ENCODE measurements at places on chromosomes 3 and 15. TPM values are rescaled to one million over a fixed set of nuclear protein-coding genes. Genes with fewer than 3 reads are reported as not detected.
A peak's percentile ranks its signal among the peaks of the same experiment; 100 is the strongest.

Gene SLC28A1
- total RNA-seq = not detected

Gene ATP2B2
- total RNA-seq = not detected

Gene NLGN1
- not detected for total RNA-seq

GRCh38 chr15:81940467-81941451, 105.1 kb downstream of the MEX3B start:
- no peak overlapping the region for H3K4me3 ChIP-seq
- H3K4me1 ChIP-seq = no peaks in the 10 kb centered on the region
- no peak for DNase-seq

DNA sequence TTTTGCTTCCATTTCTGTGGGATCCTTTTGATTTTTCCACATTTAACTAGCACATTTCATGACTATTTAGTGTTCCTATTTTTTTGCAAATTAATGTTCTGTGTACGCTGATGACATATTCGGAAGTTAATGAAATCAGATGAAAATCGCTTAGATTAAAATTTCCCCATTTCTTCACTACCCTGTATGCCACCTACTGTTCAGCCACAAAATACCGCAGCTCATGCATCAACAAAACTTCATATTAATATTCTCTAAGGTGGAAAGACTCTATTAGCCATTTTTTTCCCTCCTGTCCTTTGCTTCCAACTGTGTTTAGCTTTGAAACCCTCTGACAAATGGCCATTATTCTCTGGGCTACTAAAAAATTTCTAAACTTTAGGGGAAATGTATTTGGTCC, 300.6 kb downstream of the MECOM start:
- no peaks in the 10 kb centered on the region for H3K27me3 ChIP-seq
- no peak for DNase-seq
- H3K36me3 ChIP-seq = no peaks in the 10 kb centered on the region
- H3K4me1 ChIP-seq = no peaks in the 10 kb centered on the region
- H3K27ac ChIP-seq = no peak overlapping the region

- H3K27me3 ChIP-seq = no peaks in the 10 kb centered on the region
- H3K4me3 ChIP-seq = no peak overlapping the region
- no peak overlapping the region for H3K27ac ChIP-seq
- H3K4me1 ChIP-seq = no peaks in the 10 kb centered on the region
Observed at GRCh38 chr15:70632491-70633102, 130.8 kb downstream of the UACA start.

GRCh38 chr15:73745073-73745472, 8.1 kb downstream of the INSYN1 start:
- H3K36me3 ChIP-seq = no peaks in the 10 kb centered on the region
- no peak overlapping the region for H3K27ac ChIP-seq
- no peaks in the 10 kb centered on the region for H3K27me3 ChIP-seq

- no peaks in the 10 kb centered on the region for H3K27me3 ChIP-seq
- no peak for DNase-seq
- no peaks in the 10 kb centered on the region for H3K4me1 ChIP-seq
- no peaks in the 10 kb centered on the region for H3K36me3 ChIP-seq
- H3K27ac ChIP-seq = no peak overlapping the region
Observed at GRCh38 chr3:63124090-63124489, 154.0 kb upstream of the SYNPR start.

DNA sequence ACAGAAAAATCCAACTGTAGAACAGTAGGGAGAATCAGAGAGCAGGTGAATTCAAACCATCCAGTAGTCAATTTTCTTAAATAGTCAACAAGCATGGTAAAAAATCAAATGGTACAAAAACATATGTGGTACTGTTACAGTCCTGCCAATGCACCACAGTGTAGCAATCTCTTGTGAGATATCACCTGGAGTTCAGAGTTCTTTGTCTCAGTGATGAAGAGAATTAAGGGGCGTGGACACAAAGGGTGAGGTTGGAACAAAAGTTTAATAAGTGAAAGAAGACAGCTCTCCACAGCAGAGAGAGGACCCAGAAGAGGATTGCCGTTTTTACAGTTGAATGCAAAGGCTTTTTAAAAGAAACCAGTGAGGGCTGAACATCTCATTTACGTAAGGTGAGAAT, 113.2 kb downstream of the NEO1 start:
- no peaks in the 10 kb centered on the region for H3K27me3 ChIP-seq
- H3K4me3 ChIP-seq = no peak overlapping the region
- no peak for DNase-seq

DNA sequence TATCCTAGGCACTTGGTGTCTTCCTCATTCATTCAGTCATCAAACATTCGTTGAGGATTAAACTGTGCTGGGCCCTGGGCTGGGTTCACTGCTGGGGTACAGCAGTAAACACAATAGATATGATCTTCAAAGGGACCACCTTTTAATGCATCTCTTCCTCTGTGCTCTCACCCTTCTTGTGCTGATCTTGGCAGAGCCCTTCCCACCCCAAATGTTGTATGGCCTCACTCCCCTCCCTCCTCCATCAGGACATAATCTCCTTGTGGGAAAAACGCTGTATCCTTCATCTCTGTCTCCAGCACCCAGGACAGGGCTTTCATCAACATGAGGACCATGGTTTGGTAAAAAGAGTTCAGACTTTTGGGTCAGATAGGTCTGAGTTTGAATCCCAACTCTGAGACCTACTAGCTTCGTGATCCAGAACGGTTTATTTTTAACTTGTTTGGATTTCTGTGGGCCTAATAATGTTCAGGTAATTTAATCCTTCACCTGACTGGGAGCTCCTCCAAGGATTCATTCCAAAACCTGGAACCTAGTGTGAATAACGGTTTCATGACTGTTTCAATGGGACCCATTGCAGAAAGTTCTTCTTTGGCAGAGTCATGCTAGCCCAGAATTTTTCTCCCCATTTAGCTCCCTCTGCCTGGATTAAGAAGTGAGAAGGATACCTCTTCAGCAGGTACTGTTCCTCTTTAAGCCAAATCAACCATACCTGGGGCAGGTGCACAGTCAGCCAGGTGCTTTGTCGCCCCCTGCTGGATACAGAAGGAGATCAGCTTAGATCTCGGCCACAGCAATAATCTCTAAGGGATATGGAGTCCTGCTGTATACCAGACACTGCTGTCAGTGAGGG, 5.2 kb upstream of the WNT7A start:
- H3K4me3 ChIP-seq = no peak overlapping the region
- H3K36me3 ChIP-seq = no peaks in the 10 kb centered on the region
- peaks cover 24% of the 10 kb centered on the region for H3K27me3 ChIP-seq
- H3K4me1 ChIP-seq = peaks cover 11% of the 10 kb centered on the region

- no peaks in the 10 kb centered on the region for H3K36me3 ChIP-seq
- peak; percentile 68 for DNase-seq
- peaks cover 24% of the 10 kb centered on the region for H3K4me1 ChIP-seq
- H3K27me3 ChIP-seq = no peaks in the 10 kb centered on the region
- H3K4me3 ChIP-seq = peak within 1 kb of the TSS; percentile 69
- peak within 1 kb of the TSS; percentile 31 for H3K27ac ChIP-seq
Observed at GRCh38 chr15:51750792-51751696, at the start of gene TMOD2. TSS of gene TMOD2 (plus strand) at chr15:51751597. CDS start at chr15:51766442, 14,845 bp downstream.

- no peaks in the 10 kb centered on the region for H3K36me3 ChIP-seq
- H3K4me1 ChIP-seq = peaks cover 1% of the 10 kb centered on the region
- H3K27me3 ChIP-seq = peaks cover 4% of the 10 kb centered on the region
- H3K4me3 ChIP-seq = no peak overlapping the region
Observed at GRCh38 chr3:9715764-9716437, 12.3 kb downstream of the CPNE9 start.

- H3K27me3 ChIP-seq = no peaks in the 10 kb centered on the region
- H3K4me3 ChIP-seq = no peak overlapping the region
- DNase-seq = no peak
Observed at GRCh38 chr3:133457025-133457424, 57.2 kb downstream of the BFSP2 start.

DNA sequence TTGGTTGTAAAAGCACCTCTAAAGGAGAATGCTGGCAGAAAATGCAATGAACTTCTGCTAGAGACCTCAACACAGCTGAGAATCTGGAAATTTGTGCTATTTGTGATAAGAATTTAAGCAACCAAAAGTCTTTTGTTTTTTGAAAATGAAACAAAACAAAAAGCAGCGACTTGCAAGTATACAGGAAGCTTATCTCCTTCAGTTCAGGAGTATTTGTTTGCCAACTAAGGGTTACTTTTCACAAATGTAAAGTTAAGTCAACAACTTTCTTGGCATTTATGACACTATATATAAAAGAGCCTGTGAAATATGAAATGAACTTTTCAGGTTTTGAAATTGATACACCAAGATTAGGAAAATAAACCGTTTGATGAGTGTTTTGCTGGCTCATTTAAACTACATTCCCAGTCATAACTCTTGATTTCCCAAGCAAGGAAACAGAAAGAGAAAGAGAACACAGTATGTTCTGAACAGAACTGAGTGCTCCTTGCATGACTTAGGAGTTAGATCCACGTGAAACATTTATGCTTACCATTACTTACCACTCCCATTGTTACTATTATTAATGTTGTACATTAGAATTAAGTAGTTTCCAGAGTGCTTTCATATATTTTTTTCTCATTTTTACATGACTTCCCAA, 92.3 kb upstream of the COL8A1 start:
- no peak overlapping the region for H3K4me3 ChIP-seq
- H3K27me3 ChIP-seq = no peaks in the 10 kb centered on the region
- H3K36me3 ChIP-seq = no peaks in the 10 kb centered on the region
- no peaks in the 10 kb centered on the region for H3K4me1 ChIP-seq

GRCh38 chr3:156489462-156489911, 65.4 kb downstream of the SSR3 start:
- no peak overlapping the region for H3K27ac ChIP-seq
- DNase-seq = no peak
- H3K4me1 ChIP-seq = peaks cover 7% of the 10 kb centered on the region
- no peaks in the 10 kb centered on the region for H3K36me3 ChIP-seq
- no peak overlapping the region for H3K4me3 ChIP-seq

- no peak for DNase-seq
- H3K36me3 ChIP-seq = no peaks in the 10 kb centered on the region
- no peak overlapping the region for H3K27ac ChIP-seq
- H3K4me1 ChIP-seq = no peaks in the 10 kb centered on the region
Observed at GRCh38 chr3:181017690-181018089, 28.2 kb upstream of the DNAJC19 start.

DNA sequence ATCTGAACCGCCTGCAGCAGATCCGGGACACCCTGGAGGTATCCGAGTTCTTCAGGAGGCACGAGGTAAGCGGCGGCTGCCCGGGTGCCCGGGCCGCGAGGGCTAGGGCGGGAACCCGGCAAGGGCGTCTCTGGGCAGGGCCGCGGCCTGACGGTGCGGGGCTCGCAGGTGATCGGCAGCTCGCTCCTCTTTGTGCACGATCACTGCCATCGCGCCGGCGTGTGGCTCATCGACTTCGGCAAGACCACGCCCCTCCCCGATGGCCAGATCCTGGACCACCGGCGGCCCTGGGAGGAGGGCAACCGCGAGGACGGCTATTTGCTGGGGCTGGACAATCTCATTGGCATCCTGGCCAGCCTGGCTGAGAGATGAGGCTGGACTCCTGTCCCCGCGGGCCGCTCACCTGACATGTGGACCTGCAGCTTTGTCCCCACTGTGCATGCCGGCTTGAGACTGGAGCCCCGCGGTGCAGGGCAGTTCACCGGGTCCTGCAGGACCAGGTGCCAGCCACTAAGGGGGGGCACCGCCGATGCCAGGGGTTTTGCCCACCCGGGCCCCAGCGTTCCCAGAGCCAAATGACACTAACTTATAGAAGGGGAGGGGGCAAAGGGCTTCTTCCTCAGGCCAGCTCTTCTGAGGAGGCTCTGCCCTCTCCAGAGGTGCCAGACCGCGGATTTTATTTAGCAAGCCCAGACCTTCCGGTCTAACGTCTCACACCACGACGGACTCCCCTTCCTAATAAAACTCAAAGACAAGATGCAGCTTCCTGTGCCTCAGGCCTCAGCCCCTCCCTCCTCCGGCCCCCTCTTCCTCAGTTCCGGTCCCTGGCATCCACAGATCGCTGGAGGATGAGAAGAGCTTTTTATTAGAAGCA, 9.4 kb downstream of the ITPKA start:
- no peaks in the 10 kb centered on the region for H3K36me3 ChIP-seq
- DNase-seq = no peak
- peaks cover 49% of the 10 kb centered on the region for H3K27me3 ChIP-seq
- no peak overlapping the region for H3K27ac ChIP-seq

GRCh38 chr3:160129459-160130061, 95.7 kb upstream of the C3orf80 start:
- H3K27me3 ChIP-seq = no peaks in the 10 kb centered on the region
- no peaks in the 10 kb centered on the region for H3K4me1 ChIP-seq
- H3K4me3 ChIP-seq = no peak overlapping the region
- H3K36me3 ChIP-seq = no peaks in the 10 kb centered on the region
- no peak overlapping the region for H3K27ac ChIP-seq
- DNase-seq = no peak

DNA sequence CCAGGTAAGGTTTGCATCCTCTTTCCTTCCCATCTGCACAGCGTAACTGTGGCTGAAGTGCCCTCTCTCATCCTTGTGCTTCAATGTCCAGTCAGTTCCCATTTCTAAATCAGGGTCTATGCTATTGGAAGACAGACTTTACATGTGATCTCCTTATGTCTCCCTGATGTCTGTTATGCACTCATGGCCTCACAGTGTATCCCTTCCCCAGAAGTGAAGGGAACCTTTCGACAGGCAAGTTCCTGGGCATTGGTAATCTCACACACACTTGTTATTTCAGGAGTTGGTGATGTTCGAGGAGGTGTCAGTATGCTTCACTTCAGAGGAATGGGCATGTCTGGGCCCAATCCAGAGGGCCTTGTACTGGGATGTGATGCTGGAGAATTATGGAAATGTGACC, 7.4 kb downstream of the ZNF197 start:
- peaks cover 42% of the 10 kb centered on the region for H3K36me3 ChIP-seq
- H3K27me3 ChIP-seq = no peaks in the 10 kb centered on the region
- no peak for DNase-seq
- H3K4me1 ChIP-seq = no peaks in the 10 kb centered on the region
- H3K4me3 ChIP-seq = no peak overlapping the region
- no peak overlapping the region for H3K27ac ChIP-seq

GRCh38 chr15:44782516-44782915, 46.2 kb downstream of the TRIM69 start:
- H3K36me3 ChIP-seq = no peaks in the 10 kb centered on the region
- no peak overlapping the region for H3K27ac ChIP-seq
- H3K4me1 ChIP-seq = peaks cover 5% of the 10 kb centered on the region
- no peak overlapping the region for H3K4me3 ChIP-seq

- H3K27ac ChIP-seq = no peak overlapping the region
- peak; percentile 19 for DNase-seq
- H3K4me3 ChIP-seq = no peak overlapping the region
- peaks cover 4% of the 10 kb centered on the region for H3K4me1 ChIP-seq
- no peaks in the 10 kb centered on the region for H3K36me3 ChIP-seq
Observed at GRCh38 chr3:5095886-5096285, 26.2 kb upstream of the ARL8B start.

- H3K27me3 ChIP-seq = no peaks in the 10 kb centered on the region
- no peak for DNase-seq
- no peak overlapping the region for H3K27ac ChIP-seq
- peaks cover 8% of the 10 kb centered on the region for H3K4me1 ChIP-seq
- no peaks in the 10 kb centered on the region for H3K36me3 ChIP-seq
Observed at GRCh38 chr3:5497497-5497896, 310.0 kb downstream of the EDEM1 start.

- H3K27me3 ChIP-seq = no peaks in the 10 kb centered on the region
- H3K27ac ChIP-seq = no peak overlapping the region
- peaks cover 13% of the 10 kb centered on the region for H3K4me1 ChIP-seq
- no peak overlapping the region for H3K4me3 ChIP-seq
- no peak for DNase-seq
- H3K36me3 ChIP-seq = no peaks in the 10 kb centered on the region
Observed at GRCh38 chr15:38127306-38127771, 125.3 kb upstream of the SPRED1 start.
